ENCODE measurements at places on chromosomes 12 and 14.

DNA sequence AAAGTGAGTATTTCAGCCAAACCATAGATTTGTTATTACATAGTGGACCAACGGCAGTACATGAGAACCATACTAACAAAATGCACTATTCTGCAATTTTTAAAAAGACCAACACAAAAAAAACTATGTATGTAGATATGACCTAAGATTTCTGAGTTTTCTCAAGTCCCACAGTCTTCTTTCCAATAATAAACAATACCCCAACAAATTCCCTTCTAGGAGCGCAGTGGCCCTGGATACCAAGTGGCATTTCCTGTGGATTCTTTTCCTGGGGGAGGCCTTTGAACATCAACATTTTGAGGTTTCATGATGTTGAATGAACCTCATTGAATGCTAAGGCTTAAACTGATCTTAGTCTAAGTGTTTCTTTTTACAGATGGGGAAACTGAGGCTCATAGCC lies 210.5 kb downstream of the BCAT1 start:
- no peak for DNase-seq

DNA sequence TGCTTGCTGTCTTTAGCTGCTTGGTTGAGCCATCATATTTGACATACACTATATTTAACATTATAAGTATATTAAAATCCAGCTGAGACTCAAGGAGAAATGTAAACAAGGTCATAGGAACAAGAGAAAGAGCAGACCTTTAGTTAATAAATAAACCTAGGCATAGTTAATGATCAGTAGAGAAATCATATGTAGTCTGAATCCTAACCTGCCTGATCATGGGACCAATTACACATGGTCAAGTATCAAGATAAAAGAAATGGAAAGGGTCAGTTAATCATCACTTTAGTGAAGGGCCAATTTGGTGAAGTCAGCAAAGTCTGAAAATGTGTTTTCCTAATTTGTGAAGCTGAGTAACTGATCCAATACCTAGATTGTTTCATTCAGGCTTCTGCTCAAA lies 7.5 kb downstream of the RNF212B start:
- no peak for DNase-seq

DNA sequence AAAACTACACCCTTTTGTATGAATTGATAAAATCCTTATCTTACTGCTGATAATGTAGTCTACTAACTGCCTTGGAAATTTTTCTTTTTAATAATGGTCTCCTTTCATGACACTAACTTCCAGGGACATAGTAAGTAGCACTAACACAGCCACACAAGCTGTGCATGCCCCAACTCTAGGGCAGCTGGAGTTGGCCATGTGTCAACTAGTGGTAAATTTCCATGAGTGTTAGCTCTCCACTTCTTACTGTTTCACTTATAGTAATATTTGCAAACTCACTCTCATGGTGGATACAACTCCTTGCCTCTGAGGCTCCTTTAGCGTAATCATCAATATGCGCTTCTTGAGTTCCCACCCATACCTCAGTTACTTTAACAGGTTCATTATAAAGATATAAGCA lies 38.0 kb downstream of the LGR5 start:
- DNase-seq = no peak

DNA sequence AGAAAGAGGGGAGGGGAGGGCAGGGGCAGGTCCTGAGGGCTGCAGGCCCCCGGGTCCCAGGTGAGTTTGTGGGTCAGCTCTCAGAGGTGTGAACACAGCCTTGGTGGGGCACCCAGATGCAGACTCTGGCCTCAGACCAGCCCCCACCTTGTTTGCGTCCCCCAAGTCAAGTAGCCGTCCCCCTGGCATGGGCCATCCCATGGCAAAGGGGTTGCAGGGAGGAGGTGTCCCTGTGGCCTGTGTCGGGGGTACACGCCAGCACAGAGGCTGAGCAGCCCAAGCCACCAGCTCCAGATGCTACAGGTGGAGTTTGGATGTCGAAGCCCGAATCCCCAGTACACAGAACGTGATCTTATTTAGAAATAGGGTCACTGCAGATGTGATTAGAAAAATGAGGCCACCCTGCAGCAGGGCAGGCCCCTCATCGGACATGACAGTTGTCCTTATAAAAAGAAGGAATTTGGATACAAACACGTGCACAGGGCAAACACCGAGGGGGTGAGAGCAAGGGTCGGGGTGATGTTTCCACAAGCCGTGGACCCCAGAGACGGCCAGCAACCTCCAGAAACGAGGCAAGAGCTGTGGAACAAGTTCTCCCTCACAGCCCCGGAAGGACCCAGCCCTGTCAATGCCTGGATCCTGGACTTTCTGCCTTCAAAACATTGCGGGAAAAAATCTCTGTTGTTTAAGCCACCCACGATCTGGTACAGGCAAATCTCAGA lies 141.2 kb upstream of the C14orf180 start:
- no peak for DNase-seq

DNA sequence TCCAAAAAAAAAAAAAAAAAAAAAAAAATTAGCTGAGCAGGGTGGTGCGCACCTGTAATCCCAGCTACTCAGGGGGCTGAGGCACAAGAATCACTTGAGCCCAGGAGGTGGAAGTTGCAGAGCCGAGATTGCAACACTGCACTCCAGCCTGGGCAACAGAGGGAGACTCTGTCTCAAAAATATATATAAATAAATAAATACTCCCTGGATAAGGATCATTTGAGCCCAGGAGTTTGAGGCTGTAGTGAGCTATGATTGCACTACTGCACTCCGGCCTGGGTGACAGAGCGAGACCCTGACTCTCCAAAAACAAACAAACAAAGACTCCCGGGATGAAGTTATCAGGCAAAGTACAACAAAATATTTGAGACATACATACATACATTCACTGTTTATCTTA lies 3.3 kb upstream of the NAA25 start:
- no peak for DNase-seq

DNA sequence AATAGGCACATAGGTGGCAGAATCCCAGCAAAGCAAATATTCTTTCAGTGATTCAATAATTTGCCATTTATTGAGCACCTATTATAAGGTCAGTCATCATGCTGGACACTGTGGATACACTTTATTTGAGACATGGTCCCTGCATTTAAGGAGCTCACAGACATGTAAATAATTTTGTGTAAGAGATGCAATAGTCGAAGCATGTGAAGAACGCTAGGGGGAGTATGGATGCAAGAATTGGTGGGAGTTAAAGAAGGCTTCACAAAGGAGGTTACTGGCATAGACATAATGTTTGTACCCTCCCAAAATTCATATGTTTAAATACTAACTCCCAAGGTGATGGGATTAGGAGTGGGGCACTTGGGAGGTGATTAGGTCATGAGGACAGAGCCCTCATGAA lies 260.6 kb upstream of the GARIN6 start:
- no peak for DNase-seq

GRCh38 chr14:106436310-106436905 lies 910.0 kb downstream of the TMEM121 start:
- DNase-seq = no peak

DNA sequence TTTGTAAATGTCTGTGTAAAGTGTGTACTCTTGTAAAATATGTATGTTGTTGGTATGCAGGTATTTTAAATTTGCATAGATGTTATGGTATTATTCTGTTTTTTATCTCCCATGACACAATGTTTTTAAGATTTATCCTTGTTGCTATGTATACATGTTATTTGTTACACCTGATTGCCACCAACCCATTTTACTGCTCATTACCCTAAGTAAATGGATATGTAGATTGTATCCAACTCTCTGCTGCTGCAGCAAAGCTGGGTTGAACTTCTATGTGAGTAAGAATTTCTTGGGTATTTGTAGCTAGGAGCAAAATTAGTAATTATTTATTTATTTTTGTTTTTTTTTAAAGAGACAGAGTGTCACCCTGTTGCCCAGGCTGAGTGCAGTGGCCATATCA lies 6.2 kb downstream of the APAF1 start:
- no peak for DNase-seq
